ENCODE measurements at places on chromosomes 11 and 22.

- no peak for DNase-seq
These were observed 4.5 kb downstream of the LMNTD2 start for GRCh38 chr11:555780-556661.

DNA sequence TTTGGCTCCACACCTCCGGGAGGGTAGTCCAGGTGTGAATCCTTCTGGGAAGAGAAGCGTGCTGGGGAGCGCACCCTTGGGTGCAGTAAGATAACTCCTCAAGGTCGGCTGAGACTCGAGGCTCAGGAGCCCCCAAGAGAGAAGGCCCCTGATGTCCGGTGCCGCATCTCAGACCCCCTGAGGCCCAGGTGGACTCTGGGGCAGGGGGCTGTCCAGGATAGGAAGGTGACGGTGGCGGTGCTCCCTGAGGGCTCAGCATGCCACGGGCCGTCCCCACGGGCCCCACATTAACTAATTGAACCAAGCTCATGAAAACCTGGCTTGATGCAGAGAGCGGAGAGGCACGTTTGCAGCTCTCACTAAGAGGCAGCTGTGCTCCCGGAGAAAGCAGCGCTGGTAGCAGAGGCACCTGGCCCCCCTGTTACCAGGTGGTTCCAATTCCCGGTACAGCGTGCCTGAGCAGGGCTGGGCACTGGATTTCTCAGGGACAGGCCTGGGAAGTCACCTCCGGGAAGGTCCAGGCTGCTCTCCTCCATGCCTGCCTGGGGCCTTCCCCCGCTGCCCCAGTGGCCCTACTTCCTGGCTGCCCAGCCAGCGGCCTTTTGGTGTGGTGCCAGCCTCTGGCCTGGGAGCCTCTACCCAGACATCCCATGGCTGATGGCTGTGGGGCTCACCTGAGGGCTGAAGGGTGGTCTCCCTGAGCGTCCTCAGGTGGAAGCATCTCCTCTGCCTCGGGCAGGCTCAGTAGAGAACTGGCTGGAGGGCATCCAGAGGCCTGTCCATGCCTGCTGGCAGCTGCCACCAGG is 1.1 kb downstream of the KCNQ1 start:
- DNase-seq, result no peak

DNA sequence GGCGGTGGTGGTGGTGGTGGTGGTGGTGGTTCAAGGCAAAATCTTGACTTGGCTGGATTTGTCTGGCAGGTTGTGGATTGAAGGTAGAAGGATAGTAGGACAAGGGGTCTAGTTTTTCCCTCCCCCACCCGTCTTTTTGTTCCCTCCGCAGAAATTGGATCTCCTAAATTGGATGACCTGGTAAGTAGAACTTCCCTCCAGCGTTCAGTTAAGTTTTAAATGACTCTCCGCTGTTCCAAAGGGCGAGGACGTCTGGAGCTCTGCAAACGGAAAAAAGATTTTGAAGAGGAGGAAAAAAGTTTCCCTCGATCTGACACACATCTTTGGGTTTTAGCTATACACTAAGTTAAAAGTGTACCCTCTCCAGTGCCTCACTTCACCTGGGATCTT is 422 bp upstream of the LGR4 start:
- DNase-seq, result no peak

DNA sequence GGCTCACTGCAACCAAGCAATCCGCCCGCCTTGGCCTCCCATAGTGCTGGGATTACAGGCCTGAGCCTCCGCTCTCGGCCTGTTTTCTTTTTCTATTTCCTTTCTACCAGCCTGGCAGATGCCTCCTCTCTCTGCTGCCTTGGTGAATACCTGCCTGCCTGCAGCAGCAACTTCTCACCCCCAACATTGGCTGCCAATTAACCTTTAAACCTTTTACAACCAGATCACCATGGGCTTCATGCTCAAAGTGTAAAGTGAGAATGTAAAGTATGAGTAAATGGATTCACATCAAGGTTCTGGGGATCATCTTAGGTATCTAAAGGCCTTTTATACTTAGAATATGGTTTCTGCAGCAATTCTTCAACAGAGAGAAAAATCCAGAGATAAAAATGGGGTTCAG is 13.0 kb upstream of the FCHSD2 start:
- no peak for DNase-seq

DNA sequence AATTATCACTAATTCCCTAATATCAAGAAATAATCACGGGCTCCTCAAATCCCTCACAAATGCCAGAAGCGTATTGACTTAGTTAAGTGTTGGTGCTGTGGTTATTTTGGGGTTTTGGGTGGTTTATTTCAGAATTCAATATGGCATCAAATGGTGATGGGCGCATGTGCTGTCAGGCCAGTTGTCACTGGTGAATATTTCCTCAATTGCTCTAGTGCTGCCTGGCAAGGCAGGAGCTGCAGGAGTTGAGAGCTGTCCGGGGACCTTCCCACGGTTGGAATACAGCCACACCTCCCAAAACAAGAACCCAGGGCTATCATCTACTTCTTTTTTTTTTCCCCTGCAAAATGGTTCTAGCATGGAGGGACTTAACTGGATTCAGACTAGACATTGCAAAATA is 10.3 kb downstream of the IGLL5 start:
- DNase-seq, result no peak

GRCh38 chr11:115182282-115182955 is 321.8 kb downstream of the CADM1 start:
- DNase-seq, result no peak

DNA sequence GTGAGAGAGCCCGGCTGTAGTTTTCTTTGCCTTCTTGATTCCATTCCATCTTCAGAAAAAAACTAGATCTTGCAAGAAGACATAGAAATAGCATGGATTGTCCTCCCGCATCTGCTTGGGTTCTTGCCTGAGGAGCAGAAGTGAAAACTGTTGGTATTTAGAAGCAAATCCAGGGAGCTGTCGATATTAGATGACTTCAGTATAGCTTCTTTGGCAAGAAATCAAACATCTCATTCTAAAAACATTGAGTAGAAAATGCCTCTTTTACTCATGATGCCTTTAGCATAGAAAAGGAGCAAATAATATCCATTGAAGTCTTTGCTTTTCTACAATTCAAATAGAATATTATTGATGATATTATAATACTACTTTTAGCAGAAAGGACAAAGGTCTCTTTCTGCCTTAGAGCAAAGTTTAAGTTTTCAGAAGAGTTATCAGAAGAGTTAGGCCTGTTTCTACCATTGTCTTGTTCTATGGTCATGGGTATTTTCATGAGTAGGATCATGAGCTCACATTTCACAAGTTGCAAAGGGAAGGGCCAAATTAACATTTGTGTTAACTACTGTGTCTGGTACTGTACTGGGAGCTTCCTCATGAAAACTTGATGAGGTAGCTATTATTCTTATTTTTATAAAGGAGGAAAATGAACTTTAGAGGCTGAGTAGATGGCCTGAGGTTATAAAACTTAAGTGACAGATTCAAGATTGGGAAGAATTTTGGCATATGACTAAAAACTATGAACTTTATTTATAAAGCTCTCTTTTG is 49.7 kb downstream of the EXT2 start:
- no peak for DNase-seq

DNA sequence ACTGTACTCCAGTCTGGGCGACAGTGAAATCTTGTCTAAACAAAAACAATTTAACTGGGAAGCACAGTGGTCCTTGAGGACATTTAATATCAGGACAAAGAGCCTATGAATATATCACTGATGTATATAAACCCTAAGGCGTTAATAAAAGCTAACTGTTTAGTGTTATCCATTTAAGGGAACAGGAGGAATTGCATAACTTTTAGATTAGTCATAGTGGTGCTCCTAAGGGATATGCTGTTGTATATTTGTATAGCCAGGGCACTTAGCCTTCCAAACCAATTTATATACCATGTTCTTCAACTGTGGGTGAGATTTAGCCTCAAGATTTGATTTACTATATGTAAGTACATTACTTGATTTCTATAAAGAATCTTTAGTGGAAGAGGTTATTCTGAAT is 3.0 kb upstream of the CHEK1 start:
- no peak for DNase-seq

DNA sequence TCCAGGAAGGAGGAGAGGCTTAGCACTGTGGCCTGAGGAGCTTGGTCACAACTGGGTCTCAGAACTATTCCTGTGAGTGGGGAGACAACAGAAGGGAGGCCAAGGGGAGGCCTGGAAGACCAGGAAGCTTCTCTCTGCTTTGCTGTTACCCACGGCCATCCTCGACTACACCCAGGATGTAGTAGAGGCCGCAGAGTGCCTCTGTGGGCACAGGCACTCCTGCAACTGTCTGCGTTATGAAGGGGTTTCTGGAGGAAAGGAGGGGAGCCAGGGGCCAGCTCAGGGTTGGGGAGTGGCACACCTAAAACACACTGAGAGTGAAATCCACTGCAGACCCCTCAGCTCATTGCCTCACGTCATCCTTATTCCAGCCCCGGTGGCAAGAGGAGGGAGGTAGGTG is 3.8 kb upstream of the MFRP start:
- DNase-seq, result no peak

- DNase-seq, result peak; percentile 56
These were observed at the start of gene RHOD for GRCh38 chr11:67056267-67057204. Gene RHOD, plus strand, starts transcription at chr11:67056847. Its CDS starts 56 bp downstream, at chr11:67056903.

DNA sequence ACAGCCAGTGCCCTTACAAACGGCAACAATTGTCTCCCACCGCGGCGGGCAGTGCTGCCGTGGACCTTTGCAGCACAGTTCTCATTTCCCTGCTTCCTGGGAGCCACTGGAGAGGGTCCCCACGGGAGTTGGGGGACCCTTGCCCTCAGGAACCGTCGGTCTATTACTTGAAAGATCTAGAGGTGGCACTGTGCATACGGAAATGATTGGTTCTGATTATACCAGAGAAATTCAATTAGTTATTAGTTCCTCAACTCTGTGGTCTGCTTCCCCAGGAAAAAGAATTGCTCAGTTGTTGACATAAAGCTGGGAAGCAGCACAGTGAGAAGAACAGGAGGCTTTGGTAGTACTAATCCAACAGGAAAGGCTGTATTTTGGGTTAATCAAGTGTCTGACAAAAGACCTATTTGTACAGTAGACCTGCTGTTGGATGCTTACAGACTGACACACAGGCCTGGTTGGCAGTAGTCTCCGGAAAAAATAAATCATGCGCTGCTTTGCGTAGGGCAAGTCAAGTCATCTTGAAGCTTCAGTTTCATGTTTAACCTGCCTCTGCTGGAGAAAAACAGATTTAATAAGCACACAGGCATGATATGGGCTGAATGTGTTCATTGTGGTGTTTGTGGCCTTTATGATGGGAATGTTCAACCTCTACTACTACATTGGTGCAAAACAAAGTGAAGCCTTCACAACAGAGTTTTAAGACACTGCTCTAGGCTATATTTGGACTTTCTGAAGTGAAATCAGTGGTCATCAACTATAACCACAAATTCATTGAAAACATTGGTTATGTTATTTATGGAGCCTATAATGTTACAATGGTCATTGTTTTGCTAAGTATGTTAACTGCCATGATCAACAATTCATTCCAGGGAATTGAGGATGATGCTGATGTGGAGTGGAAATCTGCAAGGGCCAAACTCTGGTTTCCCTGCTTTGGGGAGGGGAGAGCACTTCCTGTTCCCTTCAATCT is 54.6 kb upstream of the SC5D start:
- no peak for DNase-seq

DNA sequence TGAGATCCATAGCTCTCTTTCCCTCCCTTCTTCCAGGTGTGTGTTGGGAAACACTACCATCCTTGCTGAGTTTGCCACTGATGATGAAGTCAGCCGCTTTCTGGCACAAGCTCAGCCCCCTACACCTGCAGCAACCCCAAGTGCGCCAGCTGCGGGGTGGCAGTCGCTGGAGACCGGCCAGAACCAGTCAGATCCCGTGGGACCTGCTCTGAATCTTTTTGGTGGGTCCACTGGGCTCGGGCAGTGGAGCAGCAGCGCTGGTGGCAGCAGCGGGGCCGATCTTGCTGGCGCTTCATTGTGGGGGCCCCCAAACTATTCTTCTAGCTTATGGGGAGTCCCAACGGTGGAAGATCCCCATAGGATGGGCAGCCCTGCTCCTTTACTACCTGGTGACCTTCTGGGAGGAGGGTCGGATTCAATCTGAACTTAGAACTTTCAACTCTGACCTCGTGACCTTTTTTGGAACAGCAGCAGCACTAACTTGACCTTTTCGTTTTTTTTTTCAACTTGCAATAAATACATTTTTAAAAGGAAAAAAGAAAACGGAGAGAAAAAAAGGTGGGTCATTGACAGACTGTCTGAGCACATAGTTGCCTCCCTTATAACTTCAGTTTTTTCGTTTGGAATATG is 23.4 kb upstream of the ADSL start:
- DNase-seq, result no peak

- DNase-seq, result no peak
These were observed 875.3 kb downstream of the NTM start for GRCh38 chr11:132245403-132246385.

Data from GM12891 (cell line).